ENCODE measurements at places on chromosomes 13 and 19.

GRCh38 chr19:49678985-49679770 lies 2.1 kb downstream of the PRMT1 start:
- no peak for DNase-seq

- DNase-seq: no peak
Measured at GRCh38 chr19:42023943-42024260, 29.9 kb upstream of the ATP1A3 start.

GRCh38 chr13:99332456-99332855 lies 25.3 kb upstream of the GPR183 start:
- no peak for DNase-seq

DNA sequence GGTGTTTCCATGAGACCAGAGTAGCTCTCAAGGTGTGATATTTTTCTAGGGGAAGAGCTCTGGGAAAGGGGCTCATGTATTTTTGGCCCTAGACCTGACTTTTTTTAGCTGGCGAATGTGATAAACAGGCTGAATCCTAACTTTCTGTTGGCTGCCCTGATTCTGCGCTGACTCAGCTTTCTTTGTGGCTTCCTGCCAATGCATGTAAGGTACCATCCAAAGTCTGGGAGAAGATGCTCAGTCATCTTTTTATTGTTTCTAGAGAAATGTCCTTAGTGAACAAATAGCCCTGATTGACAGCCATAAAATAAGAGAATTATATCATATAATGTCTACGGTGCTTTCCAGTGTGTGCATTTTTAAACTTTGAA lies 113.6 kb upstream of the MBNL2 start:
- no peak for DNase-seq

DNA sequence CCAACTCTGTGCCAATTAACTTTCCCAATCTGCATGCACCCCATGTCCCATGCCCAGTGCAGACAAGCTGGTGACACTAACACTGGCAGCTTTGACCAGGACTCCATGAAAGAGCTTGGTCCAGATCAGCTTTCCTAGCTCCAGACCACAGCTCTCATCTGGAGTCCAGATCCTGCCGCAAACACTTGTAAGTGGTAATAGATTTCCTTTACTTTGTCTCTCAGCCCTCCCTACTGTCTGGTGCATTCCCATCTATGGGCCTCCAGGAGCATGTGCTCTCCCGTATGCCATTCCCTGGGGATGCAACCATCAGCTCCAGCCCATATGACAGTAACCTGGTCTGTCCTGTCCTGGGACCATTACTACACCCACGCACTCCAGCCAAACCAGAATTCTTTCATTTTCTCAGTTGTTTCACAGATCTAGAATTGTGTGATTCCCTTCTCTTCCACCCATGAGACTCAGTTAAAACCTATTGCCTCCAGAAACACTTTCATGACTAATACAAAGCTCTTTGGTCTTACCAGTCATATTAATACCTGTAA lies 4.9 kb upstream of the STARD13 start:
- no peak for DNase-seq

GRCh38 chr13:46296115-46296822 lies 84.5 kb downstream of the LRRC63 start:
- peak; percentile 44 for DNase-seq

GRCh38 chr13:25906191-25906661 lies 145.6 kb downstream of the SHISA2 start:
- peak; percentile 9 for DNase-seq

DNA sequence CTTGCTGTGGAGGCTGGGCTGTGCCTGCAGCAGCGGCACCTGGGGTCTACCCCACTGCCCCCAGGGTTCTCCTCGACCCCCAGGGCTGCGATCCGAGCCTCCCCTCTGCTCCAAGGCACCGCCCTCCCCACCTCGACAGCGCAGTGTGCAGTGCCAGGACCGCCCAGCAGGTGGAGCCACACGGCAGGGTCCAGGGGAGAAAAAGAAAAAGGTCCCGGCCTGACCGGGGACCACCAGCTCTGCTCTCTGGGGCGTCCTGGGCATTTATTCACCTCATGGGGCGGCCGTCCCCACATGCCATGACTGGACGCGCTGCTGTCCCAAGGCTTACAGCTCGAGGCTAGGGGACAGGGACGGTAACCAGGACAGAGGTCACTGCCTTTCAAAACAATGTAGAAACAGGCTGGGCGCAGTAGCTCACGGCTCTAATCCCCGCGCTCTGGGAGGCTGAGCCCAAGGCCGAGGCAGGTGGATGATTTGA lies 10.6 kb downstream of the REXO1 start:
- DNase-seq: peak; percentile 61

DNA sequence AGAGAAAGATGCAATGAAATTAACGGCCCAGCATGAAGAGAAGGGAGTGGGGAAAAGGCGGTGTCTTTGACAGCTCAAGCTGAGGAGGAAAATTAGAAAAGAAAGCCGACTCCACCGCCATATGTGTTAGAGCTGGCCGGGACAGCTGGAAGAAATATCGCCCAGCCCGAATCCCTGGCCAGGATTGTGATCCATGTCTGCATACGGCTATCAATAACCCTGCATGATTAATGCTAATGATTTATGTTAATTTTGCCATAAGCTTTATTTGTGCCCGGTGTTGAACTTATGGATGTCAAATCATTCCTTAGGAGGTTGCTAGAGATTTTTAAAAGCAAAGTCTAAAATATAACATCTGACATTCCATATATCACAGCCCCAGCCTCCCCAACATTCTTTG lies 263.4 kb upstream of the ZNF507 start:
- DNase-seq: no peak

- DNase-seq: peak; percentile 16
Measured at GRCh38 chr19:4523306-4524110, 5.2 kb upstream of the PLIN4 start.

DNA sequence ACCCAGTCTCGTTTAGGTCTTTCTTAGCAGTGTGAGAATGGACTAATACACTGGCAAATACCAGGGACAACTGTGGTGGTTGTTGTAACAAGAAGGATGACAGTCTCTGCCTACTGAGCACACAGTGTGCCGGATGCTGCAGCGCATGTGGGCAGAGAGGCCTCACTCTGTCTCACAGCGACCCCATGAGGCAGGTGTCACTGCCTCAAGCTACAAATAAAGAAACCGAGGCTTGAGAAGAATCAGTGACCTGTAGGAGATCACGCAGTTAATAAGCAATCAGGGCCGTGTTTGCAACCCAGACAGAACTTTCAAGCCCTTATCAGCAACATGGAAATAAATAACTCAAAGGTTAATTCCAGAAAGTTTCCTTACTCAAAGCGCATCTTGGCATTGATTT lies 40.5 kb upstream of the GAS6 start:
- peak; percentile 44 for DNase-seq

DNA sequence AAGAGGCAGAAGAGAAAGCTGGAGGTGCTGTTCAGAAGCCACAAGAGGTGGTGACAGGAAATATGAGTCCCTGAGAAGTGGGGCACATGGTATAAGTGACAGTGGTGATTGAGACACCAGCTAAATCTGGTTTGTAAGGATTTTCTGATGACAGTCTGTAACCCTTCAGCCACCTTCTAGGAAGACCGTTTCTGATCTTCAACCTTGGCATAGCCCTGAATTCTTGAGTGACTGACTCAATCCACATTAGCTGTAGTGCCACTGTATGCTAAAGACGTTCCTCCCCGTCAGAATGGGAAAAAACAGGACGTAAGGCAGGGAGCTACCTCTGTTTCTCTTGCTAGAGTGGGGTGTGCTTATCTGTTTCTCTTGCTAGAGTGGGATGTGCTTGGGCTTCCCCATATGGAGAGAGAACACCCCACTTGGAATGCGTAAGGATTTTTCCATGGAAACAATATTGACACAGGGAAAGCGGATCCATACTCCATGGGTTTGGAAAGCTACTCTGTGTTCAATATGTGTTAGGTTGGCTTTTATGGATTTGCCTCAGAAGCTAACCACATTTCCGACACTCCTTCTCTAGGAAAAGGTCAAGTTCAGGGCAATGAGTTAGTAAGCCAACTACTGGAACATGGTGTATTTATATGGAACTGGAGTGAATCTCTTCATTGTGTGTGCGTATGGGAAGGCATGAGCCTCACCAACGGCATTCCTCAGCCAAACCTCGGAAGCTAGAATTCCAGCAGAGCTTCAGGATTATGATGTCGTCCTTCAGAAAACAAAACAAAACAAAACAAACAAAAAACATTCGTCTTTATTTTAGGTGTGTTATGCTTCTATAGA lies 948.8 kb upstream of the SLC10A2 start:
- no peak for DNase-seq

DNA sequence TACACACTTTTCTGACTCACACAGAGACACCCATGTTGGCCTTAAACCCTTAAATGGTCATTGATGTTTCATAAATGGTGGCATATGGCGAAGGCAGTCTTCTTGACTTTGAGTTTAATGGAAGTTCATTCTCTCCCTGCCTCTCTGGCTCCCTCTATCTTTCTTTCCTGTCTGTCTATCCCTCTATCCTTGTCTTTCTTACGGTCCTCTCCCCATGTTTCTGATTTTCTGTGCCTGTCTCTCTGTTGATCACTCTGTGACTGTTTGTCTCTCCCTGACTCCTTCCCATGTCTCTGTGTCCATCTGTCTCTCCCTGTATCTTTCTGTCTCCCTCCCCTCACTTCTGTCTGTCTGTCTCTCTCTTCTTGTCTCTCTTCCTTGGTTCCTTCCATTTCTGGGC lies 43.2 kb upstream of the SHKBP1 start:
- DNase-seq: no peak

- no peak for DNase-seq
Measured at GRCh38 chr13:109383683-109384082, 402.7 kb downstream of the IRS2 start.

DNA sequence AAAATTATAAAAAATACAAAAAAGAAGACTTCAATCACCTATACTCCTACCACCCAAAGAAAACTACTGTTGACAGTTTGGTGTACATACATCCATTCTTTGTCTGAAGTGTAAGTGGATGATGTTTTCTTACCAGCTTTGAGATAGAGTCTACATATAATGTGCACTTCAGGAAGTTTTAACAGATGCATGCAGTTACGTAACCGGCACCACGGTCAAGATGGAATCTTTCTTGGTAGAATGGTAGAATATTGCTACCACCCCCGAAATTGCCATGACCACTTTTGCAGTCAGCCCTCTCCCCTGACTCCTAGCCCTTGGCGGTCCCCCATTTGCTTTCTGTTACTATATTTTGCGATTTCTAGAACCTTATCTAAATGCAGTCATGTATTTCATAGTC lies 1.4 kb downstream of the CUL4A start:
- DNase-seq: no peak

DNA sequence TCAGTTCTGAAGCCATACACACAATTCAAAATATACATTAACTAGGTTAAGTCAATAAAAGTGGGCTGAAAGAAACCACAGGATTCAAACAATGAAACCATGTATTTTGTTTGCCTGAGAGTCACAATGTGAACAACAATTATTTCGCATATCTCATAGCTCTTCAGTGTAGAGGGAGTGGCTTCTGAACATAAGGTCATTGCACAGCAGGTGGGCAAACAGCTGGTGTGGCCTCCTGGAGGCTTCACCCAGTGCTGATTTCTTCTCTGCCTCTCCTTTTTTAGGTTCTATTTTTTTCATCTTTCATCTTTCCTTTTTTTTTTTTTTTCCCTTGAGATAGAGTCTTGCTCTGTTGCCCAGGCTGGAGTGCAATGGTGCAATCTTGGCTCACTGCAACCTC lies 40.4 kb upstream of the ZNF254 start:
- no peak for DNase-seq

GRCh38 chr13:99956473-99957349 lies 14.9 kb downstream of the ZIC5 start:
- no peak for DNase-seq

DNA sequence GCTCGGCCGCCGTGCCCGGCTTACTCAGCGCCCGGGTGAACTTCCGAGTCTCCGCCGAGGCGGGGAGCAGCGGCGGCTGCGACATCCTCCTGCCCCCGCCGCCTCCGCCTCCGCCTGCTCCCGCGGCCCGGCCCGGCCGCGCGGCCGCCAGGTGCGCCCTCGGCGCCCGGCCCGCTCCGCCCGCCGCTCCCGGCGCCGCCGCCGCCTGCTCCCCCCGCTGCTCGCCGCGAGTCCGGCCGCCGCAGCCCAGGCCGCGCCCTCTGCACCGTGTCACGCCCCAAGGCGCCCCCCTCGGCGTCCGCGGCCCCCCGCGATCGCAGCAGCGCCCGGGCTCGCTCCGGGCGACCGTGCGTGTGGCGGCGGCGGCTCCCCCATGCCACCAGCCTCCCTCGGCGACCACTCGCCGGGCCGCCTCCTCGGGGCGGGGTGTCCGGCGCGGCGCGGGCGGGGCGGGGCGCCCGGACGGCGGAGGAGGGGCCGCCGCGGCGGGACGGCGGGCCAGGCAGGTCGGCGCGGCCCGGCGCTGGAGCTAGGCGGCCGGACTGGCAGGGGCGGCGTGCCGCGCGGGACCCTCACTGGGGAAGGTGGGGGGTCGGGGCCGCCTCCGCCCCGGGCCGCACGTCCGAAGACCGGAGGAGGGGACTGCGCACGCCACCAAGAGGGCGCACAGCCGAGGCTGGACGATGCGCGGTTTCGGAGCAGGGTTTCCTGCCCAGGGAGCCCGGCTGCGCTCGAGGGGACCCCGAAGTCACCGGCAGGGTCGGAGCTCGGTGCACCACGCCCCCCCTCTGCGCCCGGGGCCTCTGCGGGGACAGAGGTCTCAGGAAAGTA lies 108.6 kb upstream of the DOCK9 start:
- DNase-seq: peak; percentile 77

DNA sequence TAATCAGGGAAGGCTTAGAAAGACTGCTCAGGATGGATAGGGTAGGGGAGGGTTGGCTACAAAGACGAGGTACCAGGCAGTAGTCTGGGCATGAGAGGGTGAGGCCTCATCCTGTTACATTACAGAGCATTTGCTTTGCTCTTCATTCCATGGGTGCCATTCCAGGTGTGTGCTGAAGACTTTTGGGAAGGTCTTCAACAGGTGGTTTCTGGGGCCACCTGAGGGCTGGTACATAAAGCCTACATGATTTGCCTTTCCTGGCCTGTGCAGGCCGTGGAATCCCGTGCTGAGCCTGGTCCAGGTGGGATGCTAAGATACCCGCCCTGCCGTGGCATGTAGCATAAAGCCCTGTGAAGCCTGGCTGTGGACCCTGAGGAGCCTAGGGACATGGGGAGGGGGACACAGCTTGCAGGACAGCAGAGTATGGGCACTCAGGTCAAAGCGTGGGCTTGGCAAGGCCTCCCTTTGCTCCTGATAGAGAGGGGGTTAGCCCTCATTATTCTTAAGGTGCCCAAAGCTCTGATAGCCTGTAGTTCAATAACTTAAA lies 55.6 kb upstream of the ZNF536 start:
- DNase-seq: no peak

All from CD4-positive, alpha-beta T cell treated with Interleukin-10 for 1 hour (primary cell).